ENCODE measurements at places on chromosomes 7 and 10.

DNA sequence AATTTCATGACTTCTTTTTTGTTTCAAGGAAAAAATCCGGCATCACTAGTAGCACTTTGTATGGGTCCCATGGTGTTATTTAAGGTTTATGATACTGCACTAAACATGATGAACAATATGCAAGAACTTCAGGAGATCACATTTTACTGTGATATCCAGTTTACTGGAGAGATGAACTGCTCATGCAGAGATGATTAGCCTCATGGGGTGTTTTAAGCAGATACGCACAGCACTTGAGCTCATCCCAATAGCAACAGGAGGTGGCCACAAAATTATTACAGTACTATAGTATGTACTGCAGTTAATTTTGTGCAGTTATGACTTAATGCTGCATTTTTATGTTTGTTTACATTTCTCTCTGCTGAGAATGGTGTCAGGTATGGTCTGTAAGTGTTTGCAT lies 303.7 kb upstream of the PCDH15 start:
- no peak for DNase-seq

DNA sequence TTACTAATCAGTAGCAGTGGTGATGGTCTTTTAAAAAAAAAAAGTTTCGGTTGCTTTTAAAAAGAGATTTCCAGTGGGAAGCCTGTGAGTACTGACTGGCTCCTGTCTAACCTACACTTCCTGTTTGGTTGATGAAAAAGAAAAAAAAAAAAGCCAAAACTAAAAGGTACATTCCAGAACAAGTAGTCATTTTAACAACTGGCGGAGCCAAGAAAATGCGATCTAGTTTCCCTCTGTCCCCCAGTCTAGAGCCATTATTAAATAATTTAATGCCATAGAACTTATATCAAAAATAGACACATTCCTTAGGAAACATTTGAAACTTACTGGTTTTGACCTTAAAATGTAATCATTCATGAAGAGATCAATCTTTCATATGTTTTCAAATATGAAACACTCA lies 254.2 kb upstream of the C7orf33 start:
- DNase-seq = no peak

DNA sequence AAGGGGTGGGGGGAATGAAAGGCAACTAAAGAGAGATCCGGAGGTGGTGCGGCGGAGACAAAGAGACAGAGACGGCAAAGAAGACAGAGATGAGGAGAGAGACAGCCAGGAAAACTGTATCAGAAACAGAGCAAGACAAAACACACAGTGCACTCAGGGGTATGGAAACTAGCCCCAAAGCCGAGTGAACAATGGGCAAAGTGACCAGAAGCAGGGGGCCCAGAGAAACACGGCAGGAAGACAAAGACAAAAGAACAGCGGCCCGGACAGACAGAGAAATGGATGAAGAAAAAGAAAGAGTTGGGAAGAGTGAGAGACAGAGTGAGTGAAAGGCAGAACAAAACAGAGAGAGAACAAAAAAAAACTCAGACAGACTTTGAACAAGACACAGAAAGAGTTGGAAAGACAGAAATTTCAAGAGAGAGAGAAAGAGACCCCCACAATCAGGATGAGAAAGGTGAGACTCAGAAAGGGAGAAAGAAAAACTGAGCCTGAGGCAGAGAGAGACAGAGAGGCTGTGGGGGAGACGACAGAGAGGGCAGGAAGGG lies 60.6 kb upstream of the PAX2 start:
- DNase-seq = no peak

DNA sequence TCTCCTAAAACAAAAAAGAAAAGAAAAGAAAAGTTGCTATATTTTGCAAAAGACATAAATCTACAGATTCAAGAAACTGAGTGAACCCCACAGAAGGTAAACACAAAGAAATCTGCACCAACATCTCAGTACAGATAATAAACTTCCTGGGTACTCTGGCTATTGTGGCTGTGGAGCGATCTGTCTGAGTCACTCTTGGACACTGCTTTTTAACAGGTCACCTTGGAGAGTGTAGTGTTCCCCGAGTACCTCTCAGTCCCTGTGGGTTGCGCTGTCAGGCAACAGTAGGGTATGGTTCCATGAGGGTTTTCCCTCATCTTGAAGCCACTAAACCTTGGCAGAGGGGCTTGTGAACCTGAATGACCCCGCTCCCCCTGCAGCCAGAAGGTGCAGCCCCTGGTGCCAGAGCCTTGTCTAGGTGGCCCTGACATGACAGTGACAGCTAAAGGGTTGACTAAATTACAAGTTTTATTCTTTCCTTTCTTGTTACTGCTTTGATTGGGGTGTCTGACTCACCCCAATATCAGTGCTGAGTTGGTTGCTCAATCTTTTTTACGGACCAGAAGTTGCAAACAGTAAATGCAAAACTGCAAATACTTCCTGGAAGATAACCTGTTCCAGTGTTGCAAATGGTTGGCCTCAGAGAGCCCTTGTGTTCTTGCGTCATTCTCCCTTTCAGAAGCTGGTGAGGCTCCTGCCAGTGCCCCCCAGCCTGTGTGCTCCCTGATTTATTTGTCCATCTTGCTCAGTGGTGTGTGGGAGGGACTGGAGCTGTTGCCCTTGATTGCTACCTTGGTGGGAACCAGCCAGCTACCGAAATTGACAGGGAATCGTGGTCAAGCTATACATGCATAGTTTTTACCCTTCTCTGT lies 30.6 kb downstream of the POR start:
- DNase-seq = no peak

DNA sequence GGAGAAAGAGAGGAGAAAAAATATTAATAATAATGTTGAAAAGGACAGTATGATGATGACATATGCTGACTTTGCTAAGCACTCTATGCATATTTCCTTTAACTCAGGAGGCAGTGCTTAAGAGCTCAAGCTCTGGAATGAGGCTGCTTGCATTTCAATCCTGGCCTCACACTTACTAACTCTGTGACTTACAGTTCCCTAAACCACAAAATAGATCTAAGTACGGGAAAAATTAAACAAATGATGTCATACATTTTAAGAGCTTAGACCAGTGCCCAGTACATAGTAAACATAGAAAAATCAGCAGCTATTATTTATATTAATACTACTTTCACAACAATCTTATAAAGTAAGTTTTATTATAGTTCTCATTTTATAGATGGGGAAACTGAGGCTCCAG lies 61.3 kb downstream of the GFRA1 start:
- DNase-seq = no peak

- no peak for DNase-seq
Observed at GRCh38 chr10:79143879-79144278, 75.1 kb downstream of the ZMIZ1 start.

DNA sequence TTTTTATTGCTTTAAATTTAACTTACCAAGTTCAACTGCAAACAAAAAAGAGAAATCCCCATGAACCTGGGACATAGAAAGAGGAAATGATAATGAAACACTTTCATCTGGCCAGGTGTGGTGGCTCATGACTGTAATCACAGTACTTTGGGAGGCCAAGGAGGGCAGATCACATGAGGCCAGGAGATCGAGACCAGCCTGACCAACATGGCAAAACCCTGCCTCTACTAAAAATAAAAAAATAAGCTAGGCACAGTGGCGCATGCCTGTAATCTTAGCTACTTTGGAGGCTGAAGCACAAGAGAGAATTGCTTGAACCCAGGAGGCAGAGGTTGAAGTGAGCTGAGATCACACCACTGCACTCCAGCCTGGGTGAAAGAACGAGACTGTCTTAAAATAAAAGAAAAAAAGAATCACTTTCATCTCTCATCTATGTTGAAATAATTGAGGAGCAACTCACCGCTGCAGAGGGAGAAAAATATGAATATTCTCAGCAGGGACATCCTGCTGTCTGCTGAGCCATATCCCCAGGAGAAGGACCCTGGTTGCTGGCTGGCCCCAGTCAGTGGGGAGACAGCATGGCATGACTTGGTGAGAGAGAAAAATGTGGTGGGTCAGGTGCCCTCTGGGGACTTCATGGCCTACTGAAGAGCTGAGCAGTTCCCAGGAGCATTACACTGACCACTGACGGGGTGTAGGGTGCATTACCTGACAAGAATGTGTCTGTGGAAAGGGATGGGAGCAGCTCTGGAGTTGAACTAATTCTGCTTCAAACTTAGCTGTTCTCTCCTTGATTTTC lies 22.8 kb upstream of the TARP start:
- DNase-seq = no peak

- DNase-seq = no peak
Observed at GRCh38 chr7:122482212-122482611, 177.7 kb upstream of the FEZF1 start.

DNA sequence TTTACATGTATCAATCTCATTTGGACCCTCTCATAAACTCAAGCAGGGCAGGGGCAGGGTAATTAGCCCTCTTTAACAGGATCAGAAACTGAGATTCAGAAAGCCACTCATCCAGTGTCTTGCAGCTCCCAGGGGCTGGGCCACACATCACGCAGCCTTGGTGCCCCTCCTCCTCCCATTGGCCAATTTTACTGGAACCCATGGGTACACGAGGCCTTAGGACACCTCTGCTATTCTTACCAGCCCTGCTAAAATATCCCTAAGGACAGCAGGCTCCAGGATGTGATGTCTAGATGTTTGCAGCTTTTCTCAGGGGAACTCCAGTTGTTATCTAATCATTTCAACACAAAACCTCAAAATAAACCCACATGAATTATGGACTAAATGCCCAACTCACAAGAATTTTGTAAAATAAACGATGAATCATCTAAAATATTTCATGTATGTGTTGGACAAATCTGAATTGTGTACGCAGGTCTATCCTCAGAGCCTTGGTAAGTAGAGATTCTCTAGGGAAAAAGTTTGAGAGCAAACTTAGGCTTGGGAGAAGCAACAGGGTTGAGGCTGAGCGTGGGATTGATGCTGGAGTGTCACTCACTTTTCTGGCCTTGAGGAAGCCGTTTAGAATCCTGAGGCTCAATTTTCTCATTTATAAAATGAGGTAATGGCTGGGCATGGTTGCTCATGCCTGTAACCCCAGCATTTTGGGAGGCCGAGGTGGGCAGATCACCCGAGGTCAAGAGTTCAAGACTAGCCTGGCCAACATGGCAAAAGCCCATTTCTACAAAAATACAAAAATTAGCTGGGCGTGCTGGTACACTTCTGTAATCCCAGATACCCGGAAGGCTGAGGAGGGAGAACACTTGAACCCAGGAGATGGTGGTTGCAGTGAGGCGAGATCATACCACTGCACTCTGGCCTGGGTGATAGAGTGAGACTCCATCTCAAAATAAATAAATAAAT lies 69.7 kb upstream of the TNS3 start:
- no peak for DNase-seq

DNA sequence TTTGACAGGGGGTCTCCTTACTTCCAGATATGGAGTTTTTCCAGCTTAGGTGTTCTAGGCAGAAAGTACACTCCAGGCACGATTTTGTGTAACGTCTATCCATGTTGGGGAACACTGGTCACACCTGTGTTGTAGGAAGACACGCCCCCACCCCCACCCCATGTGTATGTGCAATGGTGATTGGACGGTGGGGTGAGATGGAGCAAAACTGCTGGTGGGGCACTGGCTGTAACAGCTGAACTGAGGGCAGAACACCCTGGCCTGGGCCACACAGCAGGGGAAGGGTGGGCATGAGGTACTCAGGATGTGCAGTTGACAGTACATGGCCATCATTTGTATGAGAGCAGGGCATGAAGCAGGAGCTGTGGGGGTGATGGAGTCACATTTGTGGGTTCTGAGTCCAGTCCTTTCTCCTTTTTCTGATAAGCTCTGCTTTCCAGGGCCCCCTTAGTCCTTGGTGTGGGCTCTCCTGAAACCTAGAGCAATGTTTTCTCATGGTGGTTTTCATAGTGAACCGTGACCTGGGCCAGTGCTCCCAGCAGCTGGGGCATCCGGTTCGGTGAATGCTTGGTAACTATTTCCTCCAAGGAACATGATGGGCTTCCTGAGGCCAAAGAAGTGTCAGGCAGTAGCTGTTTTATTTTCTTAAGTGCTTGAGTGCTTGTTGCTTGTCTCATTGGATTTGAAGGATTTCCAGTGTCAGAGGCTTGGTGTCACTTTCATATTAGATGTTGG lies 63.4 kb upstream of the AQP1 start:
- DNase-seq = no peak

DNA sequence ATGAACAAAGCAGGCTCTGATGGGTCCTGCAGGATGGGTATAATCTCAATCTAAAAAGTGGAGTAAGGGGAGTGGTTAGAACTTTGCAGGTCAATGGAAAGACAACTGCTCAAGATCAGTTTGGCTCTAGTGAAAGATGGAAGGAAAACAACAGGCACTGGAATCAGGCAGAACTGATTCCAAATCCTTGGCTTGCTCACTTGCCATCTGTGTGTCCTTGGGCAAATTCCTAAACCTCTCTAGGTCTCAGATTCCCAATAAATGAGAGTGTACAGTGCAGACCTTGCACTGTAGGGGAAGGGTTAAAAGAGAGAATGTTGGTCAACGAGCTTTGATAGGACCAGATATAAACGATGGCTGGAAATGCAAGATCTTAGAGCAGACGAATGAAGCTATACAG lies 186.1 kb upstream of the AOAH start:
- no peak for DNase-seq

DNA sequence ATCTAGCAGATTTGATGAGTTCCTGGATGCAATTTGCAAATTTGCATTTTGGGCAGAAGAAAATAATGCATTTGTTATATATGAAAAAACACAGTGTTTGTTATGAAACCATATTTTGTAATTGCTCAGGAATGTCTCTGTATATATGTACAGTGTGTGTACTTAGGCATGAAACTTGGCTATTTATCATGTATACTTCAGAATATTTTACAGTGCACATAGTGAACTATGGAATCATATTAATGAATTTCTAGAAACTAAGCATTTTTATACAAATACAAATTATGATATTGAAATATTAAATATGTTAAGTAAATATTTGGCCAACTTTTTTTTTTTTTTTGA lies 107.5 kb downstream of the TWIST1 start:
- DNase-seq = no peak

DNA sequence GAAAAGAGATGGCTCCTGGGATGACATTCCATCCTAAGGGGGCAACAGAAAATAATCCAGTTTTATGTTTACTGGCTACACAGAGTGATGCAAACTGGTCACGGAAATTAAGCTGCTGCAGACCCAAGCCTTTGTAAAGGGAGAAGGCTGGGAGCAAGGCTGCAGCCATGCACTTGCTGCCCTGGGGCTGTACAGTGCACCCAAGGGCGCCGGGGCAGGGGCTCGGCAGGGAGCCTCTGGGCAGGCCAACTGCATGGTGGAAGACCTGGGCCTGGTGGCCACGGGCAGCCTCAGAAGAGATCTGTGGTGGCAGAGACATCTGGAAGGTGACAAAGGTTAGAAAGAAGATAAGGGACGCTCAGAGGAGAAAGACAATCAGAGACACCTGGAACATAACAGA lies 113.8 kb downstream of the DLG5 start:
- DNase-seq = no peak

All from cortex of kidney (tissue), 1 donor.